ENCODE measurements at places on chromosomes 1 and 21.

DNA sequence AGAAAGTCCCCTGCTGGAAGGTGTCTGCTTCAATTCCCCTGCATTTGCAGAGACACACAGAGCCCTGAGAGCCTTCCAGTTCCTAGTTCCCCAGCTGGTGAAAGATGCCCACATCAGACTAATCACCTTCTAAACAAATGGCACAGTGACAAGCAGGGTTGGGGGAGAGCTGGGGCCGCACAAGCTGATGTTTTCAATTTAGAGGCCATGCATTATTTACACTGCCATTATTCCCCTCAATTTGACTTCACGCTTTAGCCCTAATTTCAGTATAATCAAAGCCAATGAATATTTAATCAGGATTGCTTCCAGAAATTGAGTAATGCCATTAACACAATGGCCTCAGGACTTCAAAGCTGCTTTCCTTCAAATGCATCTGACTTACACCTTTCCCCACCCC lies 81.5 kb downstream of the BEND5 start:
- H3K4me1 ChIP-seq, result no peaks in the 10 kb centered on the region
- no peak for DNase-seq
- H3K4me3 ChIP-seq, result no peak overlapping the region
- no peaks in the 10 kb centered on the region for H3K27me3 ChIP-seq
- no peaks in the 10 kb centered on the region for H3K36me3 ChIP-seq
- H3K27ac ChIP-seq, result no peak overlapping the region

GRCh38 chr1:112524251-112524650 lies 15.5 kb downstream of the WNT2B start:
- H3K27ac ChIP-seq, result no peak overlapping the region
- H3K4me1 ChIP-seq, result no peaks in the 10 kb centered on the region
- H3K27me3 ChIP-seq, result no peaks in the 10 kb centered on the region
- no peak overlapping the region for H3K4me3 ChIP-seq

GRCh38 chr1:229365569-229365968 lies 22.7 kb upstream of the CCSAP start:
- H3K27me3 ChIP-seq, result peaks cover 6% of the 10 kb centered on the region
- H3K36me3 ChIP-seq, result no peaks in the 10 kb centered on the region
- H3K27ac ChIP-seq, result no peak overlapping the region

GRCh38 chr1:201116091-201116490 lies 3.9 kb upstream of the CACNA1S start:
- no peak for DNase-seq
- H3K4me1 ChIP-seq, result no peaks in the 10 kb centered on the region
- no peak overlapping the region for H3K4me3 ChIP-seq
- H3K27ac ChIP-seq, result no peak overlapping the region

GRCh38 chr1:112727716-112728115 lies 12.6 kb upstream of the PPM1J start:
- no peak for DNase-seq
- H3K4me1 ChIP-seq, result peaks cover 8% of the 10 kb centered on the region
- H3K4me3 ChIP-seq, result no peak overlapping the region
- H3K27ac ChIP-seq, result no peak overlapping the region

DNA sequence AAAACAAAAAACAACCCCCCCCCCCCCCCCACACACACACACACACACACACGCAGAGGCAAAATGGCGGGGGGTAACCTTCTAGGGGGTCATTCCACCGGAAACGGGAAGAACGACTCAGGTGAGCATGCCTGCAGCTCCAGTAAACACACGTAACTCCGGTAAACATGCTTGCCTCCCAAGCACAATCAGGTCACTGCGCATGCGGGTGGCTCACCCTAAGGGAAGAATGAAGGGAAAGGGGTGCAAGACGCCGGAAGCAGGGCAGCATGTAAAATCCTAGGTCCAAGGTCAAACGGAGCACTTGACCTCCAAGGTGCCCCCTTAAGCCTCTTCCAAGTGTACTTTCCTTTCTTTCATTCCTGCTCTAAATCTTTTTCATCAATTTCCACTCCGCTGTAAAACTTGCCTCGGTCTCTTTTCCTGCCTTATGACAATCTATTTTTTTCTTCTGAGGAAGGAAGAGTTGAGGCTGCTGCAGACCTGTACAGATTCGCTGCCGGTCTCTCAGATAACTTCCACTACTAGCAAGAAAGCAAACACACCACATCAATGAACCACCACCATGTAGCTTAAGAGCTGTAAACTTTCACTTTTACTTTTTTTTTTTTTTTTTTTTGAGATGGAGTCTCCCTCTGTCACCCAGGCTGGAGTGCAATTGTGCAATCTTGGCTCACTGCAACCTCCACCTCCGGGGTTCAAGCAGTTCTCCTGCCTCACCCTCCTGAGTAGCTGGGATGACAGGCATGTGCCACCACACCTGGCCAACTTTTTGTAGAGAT lies 21.0 kb upstream of the CBR3 start:
- H3K36me3 ChIP-seq, result no peaks in the 10 kb centered on the region
- H3K4me3 ChIP-seq, result no peak overlapping the region
- DNase-seq, result peak; percentile 63
- H3K27me3 ChIP-seq, result no peaks in the 10 kb centered on the region
